Left cardiac atrium (tissue), 4 donors: ENCODE measurements at places on chromosomes 7 and 10.

- no peak for DNase-seq
Observed at GRCh38 chr7:47197486-47197885, 384.4 kb downstream of the TNS3 start.

GRCh38 chr10:79266543-79267312 lies 80.5 kb upstream of the PPIF start:
- peak; percentile 79 for DNase-seq

DNA sequence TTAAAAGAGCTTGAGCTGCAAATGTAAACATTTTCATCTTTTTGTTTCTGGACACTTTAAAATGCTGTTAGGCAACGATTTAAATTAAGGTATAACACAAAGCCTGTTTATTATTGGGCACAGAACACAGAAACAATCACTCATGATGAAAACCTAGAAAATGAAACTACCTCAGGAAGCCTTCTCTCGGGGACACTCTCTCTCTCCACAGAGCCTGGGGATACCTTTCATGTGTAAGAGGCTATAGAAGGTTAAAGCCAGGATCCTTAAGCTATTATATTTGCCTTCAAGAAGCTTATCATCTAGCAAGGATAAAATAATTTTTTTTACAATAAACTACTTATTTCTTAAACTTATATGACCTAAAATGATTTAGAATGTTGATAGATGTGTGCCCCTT lies 194.1 kb downstream of the SKAP2 start:
- no peak for DNase-seq

DNA sequence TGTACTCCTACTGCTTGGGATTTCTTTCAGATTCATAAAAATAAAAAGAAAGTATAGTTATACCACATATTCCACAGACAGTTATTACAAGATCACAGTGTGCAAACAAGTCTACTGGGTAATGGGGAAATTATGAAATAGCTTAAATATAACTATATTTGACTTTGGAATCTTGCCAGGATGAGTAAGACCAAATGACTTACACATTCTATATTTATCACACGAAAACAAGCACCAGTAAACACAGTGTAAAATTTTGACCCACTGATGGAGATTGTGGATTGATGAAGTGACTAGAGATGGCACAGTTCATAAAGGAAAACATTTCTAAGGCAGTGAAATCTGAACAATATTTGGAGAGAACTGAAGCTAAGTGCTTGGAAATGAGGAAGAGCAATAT lies 339.7 kb downstream of the THSD7A start:
- DNase-seq: no peak

DNA sequence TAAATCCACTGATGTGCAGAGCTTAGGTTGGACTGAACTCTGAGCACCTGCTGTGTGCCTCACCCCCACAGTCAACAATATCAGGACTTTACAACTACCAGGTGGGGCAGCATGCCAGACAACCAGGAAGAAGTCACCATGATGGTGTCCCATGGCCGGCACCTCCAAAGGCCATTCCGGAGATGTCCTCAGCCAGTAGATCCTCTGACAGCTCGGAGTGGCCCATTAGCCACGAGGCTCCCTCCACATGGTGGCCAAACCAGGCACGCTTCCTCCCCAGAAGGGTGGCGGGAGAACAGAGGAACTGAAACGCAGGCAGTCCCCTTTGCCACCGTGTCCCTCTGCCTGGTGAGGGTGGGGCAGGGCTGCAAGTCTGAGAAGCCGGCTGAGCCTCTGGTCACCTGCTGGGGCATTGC lies 390.0 kb downstream of the TNS3 start:
- DNase-seq: no peak

- DNase-seq: no peak
Observed at GRCh38 chr7:2639695-2640481, 8.1 kb downstream of the TTYH3 start.

DNA sequence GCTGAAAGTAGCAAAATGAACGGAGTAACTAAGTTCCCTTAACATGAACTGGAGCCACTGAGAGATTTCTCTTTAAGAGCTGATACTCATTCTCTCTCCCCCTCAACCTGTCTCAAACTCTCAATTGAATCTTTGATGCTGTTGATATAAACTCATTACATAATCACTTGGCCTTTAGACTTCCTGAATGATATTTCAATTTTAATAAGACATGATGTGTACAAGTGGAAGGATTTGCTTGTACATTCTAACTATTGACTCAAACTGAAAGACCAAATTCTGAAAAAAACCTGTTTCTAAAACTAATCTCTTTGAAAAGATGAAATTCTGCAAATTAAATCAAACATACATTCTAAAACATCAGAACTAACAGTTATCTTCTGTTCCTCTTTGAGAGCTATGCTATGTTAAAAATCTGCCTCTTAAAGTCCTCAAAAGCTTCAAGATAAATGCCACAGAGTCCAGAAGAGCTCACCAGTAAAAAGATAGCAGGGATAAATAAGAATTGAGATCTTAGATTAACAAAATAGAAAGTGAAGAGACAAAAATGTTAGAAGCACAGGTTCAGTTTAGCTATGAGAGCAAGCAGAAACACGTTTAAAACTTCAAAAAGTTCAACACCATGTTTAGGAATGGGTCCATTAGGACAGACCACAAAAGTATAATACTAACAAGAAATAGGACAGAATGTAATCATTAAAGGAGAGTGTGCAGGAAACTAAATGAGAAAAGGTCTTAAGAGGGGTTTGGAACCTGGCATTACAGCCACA lies 46.1 kb downstream of the TNPO3 start:
- DNase-seq: no peak

GRCh38 chr10:48447356-48448215 lies 141.1 kb downstream of the MAPK8 start:
- DNase-seq: no peak

DNA sequence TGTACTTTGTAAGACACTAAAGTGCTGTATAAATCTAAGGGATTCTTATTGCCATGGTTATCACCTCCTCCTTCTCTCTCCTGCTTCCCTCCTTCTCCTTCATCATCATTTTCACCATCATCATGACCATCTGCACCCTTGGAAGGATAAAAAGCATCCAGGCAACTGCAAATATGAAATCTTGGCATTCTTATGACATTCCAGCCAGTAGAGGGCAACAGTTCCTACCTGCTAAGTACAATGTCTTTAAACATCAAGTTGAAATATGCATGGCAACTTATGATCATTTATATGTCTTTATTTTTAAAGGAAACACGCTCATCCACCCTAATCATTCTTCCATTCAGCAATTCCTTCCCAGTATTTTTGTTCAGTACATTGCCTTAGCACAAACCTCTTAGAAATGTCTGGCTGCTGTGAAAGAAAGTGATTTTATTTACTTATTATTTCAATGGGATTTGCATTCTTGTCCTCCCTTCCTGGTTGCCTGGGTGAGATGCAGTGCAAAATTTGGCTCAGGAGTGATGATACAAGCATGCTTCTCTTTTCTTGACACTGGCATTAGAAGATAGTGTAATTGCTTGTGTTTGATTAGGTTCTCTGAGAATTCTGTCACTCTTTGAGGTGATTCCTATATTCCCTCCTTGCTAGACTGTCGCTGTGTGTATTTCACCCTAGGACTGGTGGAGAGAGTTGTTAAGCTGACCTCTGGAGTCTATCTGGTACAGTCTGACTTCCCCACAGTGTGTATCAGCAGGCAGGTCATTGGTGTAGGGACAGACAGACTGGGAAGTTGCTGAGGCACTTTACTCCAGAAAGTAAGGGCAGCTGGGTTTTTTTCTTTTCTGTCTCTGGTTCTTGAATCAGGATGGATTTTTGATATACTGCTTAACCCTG lies 188.5 kb upstream of the BMPER start:
- DNase-seq: no peak
